ENCODE measurements at places on chromosomes 5 and 9.

DNA sequence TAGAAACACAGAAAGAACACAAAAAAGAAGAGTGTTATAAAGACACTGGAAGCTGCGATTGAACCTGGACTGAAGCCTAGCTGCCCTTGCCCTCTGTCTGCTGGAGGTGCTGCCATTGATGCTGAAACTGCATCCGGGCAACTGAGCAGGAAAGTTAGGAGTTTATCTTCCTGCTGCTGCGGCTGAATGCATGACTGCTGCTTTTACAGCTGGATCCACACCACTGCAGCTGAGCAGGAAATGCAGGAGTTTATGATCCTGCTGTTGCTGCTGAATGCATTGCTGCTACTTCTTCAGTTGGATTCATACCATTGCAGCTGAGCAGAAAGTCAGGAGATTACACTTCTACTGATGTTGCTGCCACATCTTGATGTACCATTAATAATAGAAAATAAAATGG lies 21.8 kb upstream of the JAKMIP2 start:
- no peak for DNase-seq

DNA sequence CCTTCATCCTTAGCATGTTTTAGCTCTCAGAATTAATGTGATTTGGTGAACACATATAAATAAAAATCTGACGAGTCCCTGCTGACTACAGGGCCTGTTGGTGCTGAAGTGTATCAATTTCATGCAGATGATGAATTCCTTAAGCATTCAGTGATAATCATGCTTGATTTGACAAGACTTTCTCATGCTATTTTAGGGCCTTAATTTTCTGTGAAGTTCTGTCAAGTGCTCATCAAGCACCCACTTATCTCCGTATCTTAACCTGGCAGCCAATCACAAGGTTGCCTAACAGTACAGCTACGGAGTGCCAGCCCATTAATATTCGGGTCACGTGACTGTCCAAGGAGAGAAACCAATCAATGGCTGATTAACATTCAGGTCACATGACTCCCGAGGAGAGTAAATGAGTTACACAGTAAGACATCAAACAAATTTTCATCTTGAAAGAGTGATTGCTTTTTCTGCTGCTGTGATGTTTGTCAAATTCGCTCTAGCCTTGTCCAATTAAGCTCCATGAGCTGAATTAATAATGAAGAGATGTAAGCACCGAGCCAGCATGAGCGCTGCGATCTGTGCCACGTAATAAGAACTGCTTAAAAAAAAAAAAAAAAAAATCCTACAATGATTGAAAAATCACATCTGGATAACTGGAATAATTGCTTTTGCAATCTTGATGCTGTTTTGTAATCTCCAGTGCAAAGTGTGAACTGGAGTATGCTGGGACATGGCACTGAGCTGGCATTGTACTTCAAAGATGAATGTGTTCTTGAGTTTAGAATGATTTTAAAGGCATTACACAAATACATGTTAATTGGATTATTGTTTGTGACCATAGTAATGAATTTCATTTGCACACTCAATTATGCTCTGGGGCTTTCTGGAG lies 104.3 kb upstream of the SPATA31D4 start:
- no peak for DNase-seq

DNA sequence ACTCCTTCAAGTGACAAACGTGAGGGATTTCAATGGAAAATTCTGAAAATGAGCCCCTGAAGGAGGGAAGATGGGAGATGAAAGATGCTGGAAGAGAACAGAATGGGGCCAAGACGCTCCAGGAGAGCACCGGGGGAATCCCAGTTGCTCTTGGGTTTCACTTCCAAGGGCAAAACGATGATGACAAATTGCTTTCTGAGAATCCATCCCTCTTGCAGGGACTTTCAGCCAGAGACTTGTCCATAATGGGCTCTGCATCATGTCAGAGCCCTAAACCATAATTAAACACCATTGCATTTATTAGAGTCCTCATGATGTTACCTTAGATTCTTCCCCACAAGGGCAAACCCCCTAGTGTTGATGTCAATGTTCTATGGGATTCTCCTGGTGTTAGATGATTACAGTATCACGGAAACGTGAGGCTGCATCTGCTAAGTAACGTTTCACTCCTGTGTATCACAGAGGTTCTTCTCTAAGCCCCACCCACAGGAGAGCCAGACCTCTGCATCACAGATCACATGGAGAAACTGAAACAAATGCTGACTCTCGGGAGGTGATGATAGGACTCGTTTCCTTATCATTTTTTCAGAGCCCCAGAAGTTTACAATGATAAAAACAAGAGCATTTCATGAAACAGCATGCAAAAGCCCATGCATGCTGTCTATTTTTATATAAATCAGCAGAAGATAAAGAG lies 114.4 kb downstream of the TENT4A start:
- no peak for DNase-seq

DNA sequence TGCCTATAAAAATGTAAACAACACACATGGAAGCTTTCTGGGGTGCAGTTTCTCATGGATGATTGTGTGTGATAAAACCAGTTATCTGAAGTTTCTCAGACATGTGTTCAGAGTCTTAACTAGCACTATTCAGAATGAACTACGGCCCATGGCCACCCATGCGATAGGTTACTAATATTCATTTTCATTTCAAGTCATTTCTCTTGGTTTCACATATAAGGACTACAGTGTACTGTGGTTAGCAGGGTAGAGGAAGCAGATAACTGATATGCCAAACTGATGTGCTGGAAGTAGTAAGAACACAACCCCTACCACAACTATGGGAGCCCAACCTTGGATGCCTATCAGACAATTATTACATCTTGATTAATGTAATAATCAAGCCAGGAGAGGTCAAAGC lies 372.1 kb downstream of the DTWD2 start:
- no peak for DNase-seq

DNA sequence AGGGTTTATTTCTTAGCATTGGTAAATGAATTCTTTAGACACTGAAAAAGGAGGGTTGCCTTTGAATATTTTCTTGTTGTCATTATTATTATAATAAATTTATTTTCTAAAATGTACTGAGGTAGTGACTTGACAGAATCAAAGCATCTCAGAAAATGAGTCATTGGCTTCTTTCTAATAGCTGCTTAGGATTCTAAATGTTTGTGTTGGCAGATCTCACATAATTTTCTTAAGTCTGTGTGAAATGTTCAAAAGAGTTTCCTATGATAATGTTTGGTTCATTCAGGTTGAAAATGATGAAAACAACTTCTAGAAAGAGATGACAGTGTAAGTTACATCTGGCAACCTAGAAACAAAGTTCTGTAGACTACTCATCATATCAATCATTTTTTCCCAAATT lies 69.7 kb downstream of the SH3GL2 start:
- no peak for DNase-seq

Measured in activated naive CD4-positive, alpha-beta T cell treated with anti-CD3 and anti-CD28 coated beads, Interleukin-2, amount 50 U/mL, for 16 hours (primary cell).